AML-193 (cell line): ENCODE measurements at places on chromosomes 4 and X.
A peak's percentile ranks its signal among the peaks of the same experiment; 100 is the strongest.

DNA sequence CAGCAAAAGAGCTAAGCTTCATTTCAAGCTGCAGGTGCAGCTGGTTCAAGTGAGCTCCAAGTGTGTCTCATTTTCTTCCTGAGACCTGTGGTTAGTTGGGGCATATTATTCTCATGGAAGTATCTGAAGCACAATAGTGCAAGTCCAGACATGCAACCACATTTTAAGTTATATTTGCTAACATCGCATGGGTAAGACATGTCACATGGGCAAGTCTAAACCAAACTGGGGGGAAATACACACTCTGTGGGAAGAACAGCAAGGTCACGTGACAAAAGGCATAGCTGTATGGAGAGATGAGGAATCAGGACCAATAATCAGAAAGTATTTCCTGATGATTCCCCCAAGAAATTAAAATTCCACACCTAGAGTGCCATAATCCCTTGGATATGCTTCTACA, 94.9 kb upstream of the NDP start:
- DNase-seq: no peak

GRCh38 chrX:65601530-65602220, 65.8 kb upstream of the MSN start:
- DNase-seq: peak; percentile 46

- peak; percentile 23 for DNase-seq
These were observed 953.6 kb upstream of the AGA start for GRCh38 chr4:178395798-178396197.

DNA sequence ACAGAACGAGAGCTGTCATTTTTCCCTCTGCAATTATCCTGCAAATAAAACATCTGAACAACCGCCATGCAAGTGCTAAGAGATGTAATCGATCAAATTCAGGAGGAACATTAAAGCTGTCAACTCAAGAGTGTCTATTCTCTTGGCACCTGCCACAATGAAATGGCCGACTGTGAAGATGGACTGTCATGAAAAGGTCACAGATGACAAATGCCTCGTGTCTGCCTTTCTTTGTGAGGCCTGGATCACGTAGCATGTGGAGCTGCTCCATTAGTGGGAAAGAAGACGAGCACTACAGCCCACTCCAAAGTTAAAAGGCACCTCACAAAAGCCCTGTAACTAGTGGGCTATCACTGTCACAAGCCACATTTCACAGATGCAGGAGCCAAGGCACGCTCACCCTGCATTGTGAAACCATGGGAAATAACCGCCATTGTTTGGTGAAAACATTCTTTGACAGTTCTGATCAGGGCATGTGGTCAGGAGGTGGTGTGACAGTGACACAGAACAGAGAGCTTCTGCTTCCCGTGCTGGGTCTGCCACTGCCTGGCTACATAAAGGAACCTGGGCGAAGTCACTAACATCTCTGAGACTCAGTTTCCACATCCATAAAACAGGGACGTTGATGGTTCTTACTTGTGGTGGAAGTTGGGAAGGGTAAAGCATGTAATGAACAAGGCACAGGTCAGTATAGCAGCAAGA, 98.9 kb downstream of the EVC2 start:
- DNase-seq: no peak

DNA sequence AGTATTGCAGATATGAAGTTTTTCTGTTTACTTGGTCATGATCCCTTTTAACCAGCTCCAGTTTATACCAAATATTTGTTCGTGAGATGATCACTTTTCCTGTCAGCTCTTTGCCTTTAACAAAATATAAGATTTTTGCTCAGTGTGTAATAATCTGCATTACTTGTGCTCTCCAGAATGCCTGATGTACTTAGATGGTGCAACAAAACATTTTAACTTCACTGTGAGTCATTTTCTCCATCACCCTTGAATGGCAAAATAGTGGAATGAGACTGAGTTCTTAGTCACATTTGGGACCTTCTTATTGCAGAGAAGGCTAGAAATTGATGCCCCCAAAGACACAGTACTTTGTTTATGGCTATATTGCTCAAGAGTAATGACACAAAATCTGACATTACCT, 252.0 kb downstream of the FRMPD4 start:
- DNase-seq: no peak

DNA sequence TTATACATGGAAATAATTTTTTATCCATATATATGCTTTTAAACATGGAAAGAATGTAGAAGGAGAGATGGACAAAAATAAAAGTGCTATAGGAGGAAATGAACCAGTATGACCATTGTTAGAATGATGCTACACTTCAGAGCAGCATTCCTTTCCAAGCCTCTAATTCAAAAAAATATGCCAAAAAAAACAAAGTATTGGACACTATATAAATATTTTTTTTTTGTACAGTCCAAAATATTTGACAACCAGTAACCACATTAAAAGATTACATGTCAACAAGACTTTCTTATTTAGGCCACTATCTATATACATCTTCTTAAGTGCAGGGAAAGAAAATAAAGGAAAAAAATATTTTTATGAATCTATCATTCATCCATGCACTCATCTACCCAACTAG, 198.6 kb downstream of the LRBA start:
- no peak for DNase-seq

DNA sequence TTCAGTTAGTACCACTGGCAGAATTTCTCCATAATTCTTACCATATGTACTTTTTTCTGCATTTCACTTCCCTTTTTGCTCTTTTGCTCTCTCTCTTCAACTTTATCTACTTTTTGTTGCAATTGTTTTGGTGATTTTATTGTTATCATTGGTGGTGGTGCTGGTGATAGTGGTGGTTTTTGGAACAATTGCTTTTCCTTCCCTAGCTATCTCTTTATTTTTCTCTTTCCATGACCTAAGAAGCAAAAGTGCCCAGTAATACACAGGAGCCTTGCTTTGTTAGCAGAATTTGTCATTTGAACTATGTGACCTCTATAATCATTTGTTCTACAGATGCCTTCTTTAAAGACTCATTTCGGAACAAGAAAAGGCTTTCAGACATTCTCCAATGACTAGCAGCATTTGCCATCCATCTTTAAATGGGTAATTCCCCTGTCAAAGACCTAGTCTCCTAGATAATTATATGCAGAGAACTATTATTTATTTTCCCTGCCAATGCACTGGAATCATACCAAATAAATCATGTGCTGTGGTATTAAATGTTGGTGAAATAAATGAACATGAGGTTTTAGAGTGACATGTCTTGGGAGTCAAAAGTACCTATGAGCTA, 154.5 kb downstream of the GASK1B start:
- DNase-seq: peak; percentile 34

- DNase-seq: peak; percentile 23
These were observed 92.8 kb downstream of the CBR4 start for GRCh38 chr4:168917138-168917779.

DNA sequence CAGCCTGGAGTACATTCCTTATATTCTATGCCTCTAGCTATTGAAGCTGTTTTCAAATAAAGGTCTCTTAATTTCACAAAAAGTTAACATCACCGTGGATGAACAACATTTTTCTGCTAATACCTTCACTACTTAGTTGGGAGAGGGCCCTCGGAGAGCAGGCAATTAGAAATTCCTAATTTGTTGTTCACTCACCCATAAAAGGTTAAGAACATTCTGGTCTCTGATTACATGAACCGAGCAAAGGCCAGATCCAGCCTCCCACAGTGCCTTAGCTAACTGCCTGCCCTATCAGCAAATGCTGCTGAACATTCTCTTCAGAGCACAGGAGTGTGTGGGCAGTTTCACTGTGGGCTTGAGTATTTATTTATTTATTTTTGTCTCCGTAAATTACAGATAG, 36.0 kb upstream of the TTC29 start:
- no peak for DNase-seq

DNA sequence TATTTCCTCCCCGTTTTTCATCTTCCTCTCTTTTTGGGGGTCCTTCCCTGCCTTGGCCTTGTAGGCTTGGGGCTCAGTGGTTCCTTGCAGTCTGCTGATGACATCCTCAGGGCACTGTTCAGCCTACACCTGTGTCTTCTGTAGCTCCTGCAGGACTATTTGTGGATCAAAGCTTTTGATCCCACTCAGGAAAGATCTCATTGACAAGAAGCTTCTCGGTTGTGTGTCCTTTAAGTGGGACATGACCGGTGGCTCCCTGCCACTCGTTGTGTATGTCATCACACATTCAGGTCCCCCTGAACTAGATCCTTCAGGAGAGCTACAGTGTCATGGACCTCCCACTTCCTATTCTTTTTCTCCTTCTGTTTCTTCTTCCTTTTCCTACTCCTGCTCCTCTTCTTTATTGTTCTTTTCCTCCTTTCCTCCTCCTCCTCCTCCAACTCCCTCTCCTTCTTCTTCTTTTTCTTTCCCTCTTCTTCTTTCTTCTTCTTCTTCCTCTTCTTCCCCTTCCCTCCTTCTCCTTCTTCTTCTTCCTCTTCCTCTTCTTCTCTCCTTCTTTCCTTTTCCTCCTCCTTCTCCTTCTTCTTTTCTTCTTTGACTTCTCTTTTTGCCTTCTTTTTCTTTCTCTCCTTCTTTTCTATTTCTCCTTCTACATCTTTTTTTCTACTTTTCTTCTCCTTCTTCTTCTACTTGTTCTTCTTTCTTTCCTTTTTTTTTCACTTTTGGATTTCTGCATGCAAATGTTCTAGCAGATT, 67.8 kb downstream of the NBDY start:
- DNase-seq: no peak

- DNase-seq: no peak
These were observed 21.3 kb upstream of the ADRA2C start for GRCh38 chr4:3744901-3745300.

DNA sequence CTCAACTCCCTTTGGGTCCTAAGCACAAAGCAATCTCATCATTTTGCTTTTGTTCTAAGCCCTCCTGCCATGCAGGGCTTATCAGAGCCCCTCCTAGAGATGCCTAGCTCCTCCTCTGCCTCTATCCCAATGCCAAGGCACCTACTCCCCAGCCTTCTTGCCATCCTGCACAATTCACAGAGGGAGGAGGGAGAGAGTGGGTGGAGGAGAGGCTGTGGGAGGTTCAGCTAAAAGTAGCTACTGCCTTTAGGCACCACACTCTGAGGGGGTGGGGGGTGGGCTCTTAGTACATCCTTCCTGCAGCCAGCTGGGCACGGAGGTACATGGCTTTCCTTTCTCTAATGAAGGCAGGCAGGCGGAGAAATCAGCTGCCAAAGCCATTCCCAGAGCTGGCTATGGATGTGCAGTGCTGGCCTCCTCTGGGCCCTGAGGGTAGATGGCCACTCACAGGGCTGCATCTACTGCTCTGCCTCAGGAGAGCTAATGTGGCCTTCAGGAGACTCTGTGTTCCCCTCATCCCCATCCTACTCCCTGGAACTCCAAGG, 40.1 kb downstream of the ARHGEF9 start:
- DNase-seq: no peak

DNA sequence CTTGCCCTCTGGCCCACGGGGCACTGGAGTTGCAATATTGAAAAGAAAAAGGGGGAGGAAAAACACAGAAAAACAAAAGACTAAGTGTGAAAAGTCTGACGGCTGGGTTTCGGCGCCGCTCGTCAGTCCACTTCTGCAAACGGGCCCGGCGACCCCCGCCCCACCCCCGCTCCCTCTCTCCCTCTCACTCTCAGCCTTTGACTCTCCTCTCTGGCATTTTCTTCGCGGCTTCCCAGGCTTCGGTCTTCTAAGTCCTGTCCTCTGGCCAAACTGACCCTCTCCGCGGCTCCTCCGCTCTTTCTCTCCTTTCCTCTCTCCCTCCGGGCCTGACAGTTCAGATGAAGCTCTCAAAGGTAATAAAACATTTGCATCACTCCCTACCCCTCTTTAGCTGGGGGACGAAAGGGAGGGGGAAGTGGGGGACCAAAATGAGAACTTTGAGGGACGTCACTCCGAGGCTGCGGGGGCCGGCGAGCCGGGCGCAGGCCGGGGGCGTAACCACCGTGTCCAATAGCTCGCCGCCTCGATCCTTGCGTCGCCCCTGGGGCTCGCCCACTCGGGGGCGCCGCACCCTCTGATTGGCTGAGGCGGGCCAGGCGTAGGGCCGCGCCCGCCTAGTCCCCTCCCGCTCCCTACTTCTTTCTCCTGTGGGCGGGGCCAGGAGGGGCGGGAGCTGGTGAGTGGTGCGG, at the start of gene NKX6-1:
Gene NKX6-1 (minus strand): TSS at position 358 of the 689 bp plus-strand sequence. CDS start 1,064 bp downstream, outside the sequence.
- no peak for DNase-seq

DNA sequence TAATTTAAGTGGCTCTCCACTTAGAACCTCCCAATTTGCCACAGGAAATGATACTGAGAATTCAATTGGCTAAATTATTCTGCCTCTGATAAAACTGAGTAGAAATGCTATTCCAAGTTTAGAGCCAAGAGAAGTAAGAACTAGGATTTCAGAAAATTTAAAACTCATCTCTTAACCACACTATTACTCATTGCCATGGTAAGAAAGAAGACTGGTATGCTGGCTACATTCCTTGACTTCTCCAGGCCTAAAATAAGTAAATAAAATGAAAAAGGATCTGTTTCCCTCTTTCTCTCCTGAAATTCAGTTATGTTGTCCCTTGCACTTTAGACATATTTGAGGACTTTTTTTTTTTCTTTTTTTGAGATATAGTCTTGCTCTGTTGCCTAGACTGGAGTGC, 23.3 kb downstream of the ZNF280C start:
- DNase-seq: no peak

GRCh38 chrX:65607070-65607742, 60.2 kb upstream of the MSN start:
- DNase-seq: no peak

- no peak for DNase-seq
These were observed 27.3 kb upstream of the NEIL3 start for GRCh38 chr4:177282284-177282835.

- DNase-seq: no peak
These were observed 193.4 kb upstream of the GPR101 start for GRCh38 chrX:137227151-137227550.

- no peak for DNase-seq
These were observed 46.4 kb upstream of the GATB start for GRCh38 chr4:151807220-151807619.
